H9 (cell line): ENCODE measurements at places on chromosomes 12 and 14. TPM values are rescaled to one million over a fixed set of nuclear protein-coding genes. Genes with fewer than 3 reads are reported as not detected.

The CYP27B1 gene
- 6.1 and 6.5 TPM in 2 replicates for total RNA-seq

The TMED10 gene
- 176 and 180 TPM in 2 replicates for total RNA-seq

The IL26 gene
- total RNA-seq = not detected in 2 replicates

The OAS3 gene
- 0.70 and 0.81 TPM in 2 replicates for total RNA-seq

The PRR13 gene
- total RNA-seq = 144 and 147 TPM in 2 replicates

The PTPRB gene
- total RNA-seq = 1.2 and 1.4 TPM in 2 replicates

The KITLG gene
- total RNA-seq = 11.7 and 12.1 TPM in 2 replicates

The RPS29 gene
- 1,963 and 2,022 TPM in 2 replicates for total RNA-seq

The TBC1D30 gene
- 1.6 and 2.2 TPM in 2 replicates for total RNA-seq

The SYNDIG1L gene
- 0.22 and 0.33 TPM in 2 replicates for total RNA-seq

The LARP4 gene
- 82.3 and 87.1 TPM in 2 replicates for total RNA-seq

The GPR65 gene
- total RNA-seq = not detected in 2 replicates

The RFLNA gene
- 9.7 and 10.6 TPM in 2 replicates for total RNA-seq
